ENCODE measurements at places on chromosomes 16 and 17.
A peak's percentile ranks its signal among the peaks of the same experiment; 100 is the strongest.

DNA sequence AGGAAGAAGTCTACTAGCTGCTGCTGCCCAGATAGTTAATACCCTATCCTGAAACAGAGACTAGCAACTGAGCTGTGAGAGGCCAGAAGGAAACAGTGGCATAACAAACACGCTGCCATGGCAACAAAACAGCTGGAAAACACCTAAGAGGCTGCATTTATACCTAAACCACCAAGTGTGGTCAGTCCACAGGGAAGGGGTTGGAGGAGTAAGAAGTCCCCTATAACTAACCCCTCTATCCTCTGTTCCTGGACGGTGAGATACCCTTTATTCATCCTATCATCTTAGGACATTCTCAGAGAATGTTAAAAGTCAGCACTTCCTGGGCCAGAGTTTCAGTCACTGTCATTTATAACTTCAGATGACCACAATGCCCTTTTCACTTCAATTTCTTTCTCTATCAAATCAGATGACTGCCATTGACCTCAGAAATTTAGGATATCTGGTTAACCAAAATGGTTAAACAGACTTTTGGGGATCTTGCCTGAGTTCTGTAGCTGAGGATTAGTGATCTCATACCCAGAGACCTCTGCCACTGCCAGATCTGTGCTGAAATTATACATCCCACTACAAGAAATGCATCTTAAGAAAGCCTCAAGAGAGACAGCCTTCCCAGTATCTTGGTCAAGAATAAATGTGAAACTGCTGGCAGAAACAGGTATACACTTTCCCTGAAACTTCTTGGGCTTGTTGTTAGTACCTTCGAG is 36.2 kb downstream of the STH start:
- peak; percentile 64 for DNase-seq

DNA sequence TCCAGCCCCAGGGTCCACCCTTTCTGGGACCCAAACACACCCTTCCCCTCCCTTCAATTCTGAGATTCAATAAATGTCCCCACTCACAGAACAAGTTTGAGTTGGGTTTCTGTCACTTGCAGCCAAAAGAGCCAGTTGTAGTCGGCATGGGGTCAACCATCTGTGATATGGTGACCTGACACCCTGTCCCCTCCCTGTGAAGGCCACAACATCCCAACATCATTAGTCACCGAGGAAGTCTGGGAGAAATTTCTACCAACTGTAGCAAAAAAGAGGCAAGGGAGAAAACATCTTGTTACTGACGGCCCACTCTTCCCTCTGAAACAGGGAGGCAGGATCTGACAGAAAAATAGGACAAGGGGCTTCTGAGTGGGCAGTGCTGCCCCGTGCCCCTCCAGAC is 638 bp upstream of the LYZL6 start:
- DNase-seq: no peak

GRCh38 chr16:60151987-60152386 is 1417.9 kb upstream of the GOT2 start:
- no peak for DNase-seq

DNA sequence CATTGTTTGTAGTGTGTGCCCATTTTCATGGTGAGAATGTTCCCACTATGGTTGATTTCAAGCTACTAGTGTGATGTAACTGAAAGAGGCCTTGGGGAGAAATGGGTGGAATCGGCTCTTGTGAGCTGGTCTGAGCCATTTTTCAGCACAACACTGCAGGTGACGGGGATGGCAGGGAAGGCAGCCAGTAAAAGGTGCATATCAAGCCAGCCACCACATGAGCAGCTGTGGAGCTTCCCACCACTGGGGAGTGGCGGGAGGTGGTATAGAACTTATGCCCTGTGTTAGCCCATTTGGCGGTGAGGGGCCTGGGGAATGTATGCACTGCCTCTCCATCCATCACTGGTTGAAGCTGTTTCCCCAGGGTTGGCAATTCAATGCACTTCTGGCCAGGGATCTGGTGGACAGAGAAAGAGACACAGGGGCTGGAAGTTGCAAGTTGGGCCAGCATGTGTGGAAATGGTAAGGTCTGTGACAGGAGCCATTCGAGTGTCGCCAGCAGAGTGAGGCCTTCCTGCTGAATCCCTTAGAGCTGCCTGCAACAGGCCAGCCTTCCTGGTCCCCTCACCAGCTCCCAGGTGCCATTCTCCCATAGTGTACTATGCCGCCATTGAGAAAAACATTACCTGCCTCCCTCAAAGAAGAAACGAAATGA is 31.7 kb upstream of the BRD7 start:
- DNase-seq: no peak

DNA sequence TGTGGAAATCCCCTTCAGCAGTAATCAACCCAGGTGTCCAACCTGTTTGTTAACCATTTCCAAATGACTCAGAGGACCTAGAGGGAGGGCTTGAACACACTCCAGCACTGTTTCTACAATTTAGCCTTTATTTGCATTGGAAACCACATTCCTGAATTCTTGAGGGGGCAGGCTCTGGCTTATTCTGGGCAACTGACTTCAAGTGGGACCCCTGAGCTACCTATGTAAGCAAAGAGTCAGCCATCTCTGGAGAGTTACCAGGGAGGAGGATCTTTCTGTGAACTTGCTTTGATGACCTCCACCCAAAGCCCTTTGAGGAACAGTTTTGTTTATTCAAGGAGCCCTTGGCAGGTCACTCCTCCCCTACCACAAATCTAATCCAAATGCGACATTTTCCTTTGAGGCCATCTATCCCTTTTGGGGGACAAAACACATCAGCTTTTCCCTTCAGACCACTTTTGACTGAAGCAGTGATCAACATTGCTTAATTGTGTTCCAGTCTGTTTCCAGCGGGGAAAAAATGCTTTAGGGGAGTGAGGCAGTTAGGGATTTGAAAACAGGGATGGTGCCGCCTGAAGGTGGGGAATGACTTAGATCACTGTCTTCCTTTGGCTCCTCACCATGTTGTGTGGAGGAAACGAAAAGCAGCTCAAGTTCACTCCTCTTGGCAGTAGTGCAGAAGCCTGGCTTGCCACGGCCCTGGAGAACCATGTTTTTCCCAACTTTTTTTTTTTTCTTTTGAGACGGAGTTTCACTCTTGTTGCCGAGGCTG is 46.2 kb downstream of the TUBD1 start:
- DNase-seq: peak; percentile 86

GRCh38 chr16:47858333-47858982 is 297.3 kb downstream of the ABCC12 start:
- DNase-seq: no peak

DNA sequence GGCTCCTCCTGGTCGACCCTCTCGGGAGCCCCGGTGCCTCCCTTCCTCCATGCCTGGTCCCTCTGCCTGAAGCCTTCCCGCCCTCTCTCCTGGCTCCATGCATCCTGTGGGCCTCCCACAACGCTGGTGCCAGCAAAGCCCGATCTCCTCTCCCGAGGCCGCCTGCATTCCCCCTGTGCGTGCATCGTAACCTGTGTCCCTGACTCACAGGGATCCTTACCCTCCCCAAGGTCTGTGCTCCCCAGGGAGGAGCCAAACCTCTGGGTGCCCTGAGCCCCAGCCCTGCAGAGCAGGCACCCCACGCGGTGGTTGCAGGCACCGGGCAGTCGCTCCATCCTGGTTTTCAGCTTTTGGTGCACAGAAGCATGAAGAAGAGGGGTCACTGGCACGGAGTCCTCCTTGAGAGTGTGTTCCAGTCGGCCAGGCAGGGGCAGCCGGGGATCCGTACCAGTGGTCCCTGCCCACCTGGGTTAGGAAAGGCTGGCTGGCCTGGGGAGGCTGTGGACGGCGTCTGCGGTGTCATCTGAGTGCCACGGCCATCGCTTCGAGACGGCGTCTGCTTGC is 1.8 kb upstream of the ENPP7 start:
- DNase-seq: no peak

GRCh38 chr17:30323895-30324319 is 9.9 kb downstream of the TMIGD1 start:
- DNase-seq: peak; percentile 66

GRCh38 chr17:78812855-78813254 is 27.8 kb downstream of the USP36 start:
- DNase-seq: peak; percentile 25
